ENCODE measurements at places on chromosomes 16 and 17.

DNA sequence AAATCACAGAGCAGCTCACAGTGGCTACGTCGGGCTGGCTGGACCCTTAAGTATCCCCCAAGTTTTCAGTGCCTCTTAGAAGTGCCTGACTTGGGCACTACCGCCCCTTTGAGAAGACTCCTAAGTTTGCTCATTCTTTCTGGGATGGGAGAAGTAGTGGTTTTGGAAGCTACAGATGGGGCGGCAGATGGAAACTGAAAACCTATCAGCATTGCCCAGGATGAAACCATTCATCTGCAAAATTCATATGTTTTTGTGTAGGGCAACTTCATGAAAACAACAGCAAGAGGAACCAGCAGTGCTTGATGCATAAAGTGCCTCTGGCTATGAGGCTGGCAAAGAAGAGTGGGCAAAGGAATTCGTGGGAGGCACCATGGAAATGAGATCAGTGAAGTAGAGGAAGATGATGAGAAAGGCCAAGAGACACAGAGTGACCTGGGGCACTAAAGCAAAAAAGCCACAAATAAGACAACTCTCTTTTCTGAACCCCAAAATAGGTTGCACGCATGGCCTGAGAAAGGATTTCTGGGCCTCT lies 277.1 kb downstream of the XYLT1 start:
- no peak for DNase-seq

- peak; percentile 78 for DNase-seq
Measured at GRCh38 chr17:19647697-19648474, 665 bp upstream of the ALDH3A2 start.

DNA sequence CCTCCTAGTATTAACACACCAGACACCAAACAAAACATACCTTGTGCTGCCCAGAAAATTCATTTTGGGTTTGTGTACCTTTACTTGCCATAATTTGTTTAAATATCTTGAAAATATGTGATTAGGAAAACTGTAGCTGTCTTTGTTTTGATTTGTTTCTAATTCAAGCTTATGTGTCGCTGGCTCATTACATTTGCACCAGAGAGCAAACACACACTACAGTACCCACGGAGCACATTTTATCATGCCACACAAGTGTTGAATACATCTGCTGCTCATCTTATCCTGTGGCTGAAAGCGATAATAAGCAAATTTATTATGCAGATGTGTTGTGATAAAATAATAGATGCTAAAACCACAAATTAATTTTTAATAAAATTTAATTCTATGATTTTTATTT lies 63.1 kb downstream of the SPAG9 start:
- DNase-seq, result no peak

GRCh38 chr16:67052399-67052798 lies 23.4 kb downstream of the CBFB start:
- no peak for DNase-seq

DNA sequence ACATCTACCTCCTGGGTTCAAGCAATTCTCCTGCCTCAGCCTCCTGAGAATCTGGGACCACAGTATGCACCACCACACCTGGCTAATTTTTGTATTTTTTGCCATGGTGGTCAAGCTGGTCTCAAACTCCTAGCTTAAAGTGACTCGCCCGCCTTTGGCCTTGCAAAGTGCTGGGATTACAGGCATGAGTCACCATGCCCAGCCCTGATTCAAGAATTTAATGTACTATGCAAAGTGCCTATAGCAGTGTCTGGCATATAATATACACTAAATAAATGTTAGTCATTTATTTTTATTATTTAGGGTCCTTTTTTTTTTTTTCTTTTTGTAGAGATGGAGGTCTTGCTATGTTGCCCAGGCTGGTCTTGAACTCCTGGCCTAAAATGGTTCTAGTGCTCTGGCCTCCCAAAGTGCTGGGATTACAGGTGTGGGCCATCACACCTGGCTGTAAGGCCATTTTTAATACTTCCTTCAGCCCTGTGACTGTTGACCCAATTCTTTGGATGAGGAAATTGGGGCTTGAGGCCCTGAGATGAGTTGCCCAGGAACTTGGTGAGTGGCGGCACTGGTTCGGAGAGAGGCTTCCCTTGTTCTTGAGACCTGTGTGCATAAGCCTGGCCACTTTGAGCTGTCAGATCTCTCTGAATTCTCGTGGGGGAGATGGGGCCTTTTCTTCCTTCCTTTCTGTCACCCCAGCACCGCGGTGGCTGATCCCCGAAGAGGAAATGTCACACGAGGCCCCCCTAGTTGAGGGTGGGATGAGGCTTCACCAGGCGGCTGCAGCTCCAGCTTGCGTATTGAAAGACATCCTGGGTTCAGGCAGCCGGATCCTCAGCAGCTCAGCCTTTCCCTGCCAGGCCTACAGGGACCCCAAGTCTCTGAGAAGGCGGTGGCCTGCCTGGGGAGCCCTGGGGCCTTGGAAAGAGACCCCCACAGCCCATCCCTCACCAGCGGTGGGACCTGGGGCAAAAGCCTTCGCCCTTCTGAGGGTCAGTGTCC lies 38.7 kb downstream of the LAT start:
- no peak for DNase-seq

DNA sequence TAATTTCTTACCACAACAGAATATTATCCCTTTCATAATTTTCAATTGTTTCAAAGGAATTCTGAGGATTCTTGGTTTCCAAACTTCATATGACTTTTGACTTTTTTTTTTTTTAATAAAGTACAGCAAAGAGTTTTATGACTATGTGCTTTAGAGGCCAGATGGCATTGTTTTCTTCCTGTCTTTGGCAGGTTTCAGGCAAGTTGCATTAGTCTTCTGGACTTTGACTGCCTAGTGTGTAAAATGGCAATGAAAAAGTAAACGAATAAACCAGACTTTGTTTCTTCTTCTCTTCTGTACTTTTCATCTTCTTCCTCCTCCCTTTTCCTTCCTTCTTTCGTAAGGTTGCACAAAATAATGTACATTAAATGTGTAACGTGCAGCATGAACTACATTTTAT lies 172.6 kb upstream of the RBFOX1 start:
- DNase-seq, result no peak

DNA sequence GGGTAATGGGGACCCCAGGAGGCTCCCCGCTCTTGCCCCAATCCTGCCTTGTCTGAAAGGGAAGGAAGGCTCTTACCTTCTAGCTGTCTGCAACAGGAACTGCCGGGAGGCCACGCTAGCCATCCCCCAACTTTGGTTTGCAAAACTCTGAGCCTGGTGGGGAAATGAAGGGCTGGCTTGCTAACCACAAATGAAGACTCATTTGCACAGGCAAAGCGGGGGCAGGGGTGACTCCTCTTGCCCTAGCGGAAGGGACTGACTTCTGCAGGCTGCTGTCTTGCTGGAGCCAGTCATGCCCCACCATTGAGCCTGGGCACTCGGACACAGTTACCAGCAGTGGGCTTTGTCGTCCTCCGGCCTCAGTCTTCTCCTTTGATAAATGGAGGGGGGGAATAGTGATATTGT lies 52.6 kb downstream of the PLCG2 start:
- peak; percentile 47 for DNase-seq

GRCh38 chr17:19714542-19715411 lies 1.6 kb downstream of the SLC47A2 start:
- DNase-seq, result no peak

- no peak for DNase-seq
Measured at GRCh38 chr17:12287953-12288352, 267.3 kb downstream of the MAP2K4 start.

- no peak for DNase-seq
Measured at GRCh38 chr17:73667181-73667959, 23.1 kb upstream of the SDK2 start.

GRCh38 chr17:29156781-29157180 lies 23.4 kb downstream of the MYO18A start:
- DNase-seq, result no peak

DNA sequence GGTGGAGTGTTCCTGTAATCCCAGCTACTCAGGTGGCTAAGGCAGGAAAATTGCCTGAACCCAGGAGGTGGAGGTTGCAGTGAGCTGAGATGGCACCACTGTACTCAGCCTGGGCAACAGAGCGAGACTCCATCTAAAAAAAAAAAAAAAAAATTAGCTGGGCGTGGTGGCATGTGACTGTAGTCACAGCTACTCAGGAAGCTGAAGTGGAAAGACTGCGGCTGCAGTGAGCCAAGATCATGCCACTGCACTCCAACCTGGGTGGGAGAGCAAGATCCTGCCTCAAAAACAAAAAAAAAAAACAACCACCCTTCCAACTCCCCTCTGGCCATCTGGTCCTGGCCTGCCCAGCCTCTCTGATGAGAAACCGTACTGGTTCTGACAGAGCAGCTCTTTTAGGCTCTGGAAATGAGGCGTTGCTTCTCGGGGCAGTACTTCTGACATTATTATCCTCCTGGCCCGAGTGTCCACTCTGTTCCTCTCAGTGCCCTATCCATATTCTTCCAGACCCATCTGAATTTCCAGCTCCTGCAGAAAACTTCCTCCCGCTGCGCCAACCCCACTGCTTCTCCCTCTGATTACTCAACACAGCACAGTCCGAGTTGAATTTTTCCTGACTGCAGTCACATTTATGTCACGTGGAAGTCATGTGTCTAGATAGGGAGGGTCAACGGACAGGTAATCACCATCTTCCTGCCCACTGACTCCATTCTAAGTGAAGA lies 13.3 kb downstream of the GGA2 start:
- peak; percentile 79 for DNase-seq

DNA sequence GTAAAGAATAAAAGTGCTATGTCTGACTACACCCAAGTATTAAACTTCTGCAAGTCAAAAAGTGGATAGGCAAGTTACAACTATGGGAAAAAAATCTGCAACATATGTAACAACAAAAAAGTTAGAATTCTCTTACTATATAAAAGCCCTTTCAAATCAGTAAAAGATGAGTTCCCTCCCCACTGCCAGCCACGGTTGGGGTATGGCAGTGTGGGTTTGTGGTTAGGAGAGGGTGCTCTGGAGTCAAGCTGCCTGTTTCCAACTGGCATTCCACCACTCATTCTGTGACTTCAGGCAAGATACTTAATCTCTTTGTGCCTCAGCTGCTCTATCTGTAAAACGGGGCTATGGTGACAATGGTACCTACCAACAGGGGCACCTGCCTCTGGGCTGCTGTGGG lies 26.6 kb upstream of the MFSD6L start:
- no peak for DNase-seq

GRCh38 chr16:69089091-69089910 lies 16.2 kb upstream of the HAS3 start:
- peak; percentile 61 for DNase-seq

DNA sequence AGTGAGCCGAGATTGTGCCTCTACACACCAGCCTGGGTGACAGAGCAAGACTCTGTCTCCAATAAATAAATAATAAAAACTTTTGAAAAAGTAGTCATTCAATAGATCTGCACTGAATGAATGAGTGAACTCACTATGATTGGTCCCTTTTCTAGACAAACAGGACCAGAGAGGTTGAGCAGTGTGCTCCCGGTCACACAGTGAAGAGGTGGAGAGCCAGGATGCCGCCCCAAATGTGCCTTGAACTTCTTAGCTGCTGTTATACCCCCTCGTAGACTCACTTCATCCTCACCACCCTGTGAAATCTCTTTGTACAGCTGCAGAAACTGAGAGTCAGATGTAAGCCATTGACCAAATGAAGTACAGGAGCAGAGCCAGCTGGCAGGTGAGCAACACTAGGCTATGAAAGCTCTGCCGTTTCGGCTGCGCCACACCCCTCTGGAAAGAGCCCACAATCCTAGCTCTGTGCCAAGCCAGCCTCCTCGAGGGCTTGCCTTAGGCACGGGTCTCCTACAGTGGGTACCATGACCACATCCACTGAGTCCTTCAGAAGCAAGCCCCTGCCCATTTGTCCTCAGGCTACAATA lies 7.8 kb upstream of the KIAA0513 start:
- no peak for DNase-seq

DNA sequence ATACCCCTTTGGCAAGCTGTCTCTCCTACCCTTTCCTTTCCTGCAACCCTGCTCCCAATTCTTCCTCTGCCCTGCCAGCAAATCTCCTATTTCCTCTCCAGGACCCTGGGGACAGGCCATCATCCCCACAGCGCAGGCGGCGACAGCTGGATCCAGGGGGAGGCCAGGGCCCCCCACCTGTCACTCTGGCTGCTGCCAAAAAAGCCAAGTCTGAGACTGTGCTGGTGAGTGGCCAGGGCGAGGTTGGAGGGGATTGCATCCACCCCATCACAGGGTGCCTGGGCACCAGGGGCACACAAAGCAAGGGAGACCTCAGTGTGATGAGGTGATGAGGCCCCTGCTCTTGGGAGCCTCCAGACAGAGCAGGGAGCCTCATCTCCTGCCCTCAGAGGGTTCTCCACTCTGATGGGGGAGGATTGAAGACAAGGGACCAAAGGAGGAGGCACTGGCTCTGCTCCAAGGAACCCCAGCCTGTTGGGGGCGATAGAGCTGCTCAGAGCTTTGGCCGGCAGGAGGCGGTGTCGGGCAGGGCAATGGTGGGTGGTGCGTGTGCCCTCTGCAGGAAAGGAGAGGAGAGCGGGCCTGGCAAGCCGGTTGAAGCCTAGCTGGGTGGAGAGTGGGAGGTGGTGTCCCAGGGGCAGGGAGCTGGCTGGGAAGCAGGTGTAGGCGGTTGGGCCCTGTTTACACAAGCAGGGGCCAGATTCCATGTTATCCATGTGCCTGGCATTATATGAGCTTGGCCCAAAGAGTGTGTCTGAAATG lies 15.6 kb upstream of the PDK2 start:
- DNase-seq, result no peak

- no peak for DNase-seq
Measured at GRCh38 chr17:7067198-7067597, 12.9 kb downstream of the CLEC10A start.

Measured in adrenal gland (tissue), 19 donors.